ENCODE measurements at places on chromosomes 3 and 15.

GRCh38 chr3:118641608-118642007 is 393.0 kb downstream of the IGSF11 start:
- peak; percentile 29 for DNase-seq

GRCh38 chr15:70385711-70386110 is 288.0 kb upstream of the TLE3 start:
- DNase-seq = no peak

DNA sequence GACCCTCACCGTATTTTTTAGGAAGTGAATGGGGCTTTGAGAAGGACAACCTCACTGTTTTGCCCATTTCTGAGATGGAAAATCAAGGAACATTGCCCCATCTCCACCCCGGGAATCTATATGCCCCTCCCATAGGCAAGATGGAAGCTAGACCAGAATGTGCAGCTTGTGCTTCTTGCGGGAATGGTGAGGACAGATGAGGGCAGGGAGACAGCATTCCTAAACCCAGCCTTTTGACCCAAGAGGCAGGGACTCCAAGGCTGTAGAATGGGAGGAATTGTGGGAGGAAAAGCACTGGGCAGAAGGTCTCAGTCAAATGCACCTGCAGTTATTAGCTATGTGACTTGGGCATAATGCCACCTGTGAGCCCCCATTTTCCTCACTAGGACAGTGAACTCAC is 66.9 kb downstream of the SMAD3 start:
- DNase-seq = no peak

DNA sequence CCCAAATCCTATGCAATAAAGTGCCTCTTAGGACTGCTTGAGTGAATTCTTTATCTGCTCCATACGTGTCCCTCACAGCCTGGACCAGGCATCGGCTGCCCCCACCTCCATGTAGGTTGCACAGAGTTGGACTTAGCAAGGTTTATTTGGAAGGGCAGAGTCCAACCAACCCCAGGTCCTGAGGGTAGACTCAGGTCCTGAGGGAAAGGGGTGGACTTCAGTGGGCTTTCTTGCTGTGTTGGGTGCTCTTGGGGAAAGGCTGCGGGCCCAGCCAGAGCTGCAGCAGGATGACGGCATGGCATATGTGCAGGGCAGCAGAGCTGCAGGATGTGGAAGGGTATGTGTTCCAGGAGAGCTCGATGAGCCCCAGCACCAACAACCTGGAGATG is 6.5 kb downstream of the ALG3 start:
- DNase-seq = no peak

DNA sequence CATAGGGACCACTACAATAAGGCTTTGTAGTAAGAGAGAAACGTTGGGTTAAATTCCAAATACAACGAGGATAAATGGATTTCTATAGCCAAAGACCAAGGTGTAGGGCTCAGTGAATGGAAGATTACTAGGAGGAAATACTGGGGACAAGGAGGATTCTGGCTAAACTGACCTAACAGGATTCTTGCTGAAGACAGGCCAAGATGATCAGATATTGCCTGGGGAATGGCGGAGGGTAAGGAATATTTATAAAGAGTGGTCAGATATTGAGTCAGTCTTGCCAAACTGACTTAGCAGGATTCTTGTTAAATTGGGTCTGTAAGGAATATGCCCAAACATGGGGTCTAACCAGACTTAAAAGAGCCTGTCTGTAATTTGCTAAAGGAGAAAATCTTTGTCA is 463.8 kb downstream of the EDEM1 start:
- DNase-seq = no peak

GRCh38 chr3:79810092-79810491 is 42.3 kb upstream of the ROBO1 start:
- no peak for DNase-seq

GRCh38 chr3:123953735-123954134 is 7.3 kb downstream of the CCDC14 start:
- DNase-seq = no peak

- no peak for DNase-seq
Measured at GRCh38 chr3:71103430-71103921, 480.1 kb downstream of the FOXP1 start.

- DNase-seq = no peak
Measured at GRCh38 chr15:67090297-67091070, 25.1 kb downstream of the SMAD3 start.

- DNase-seq = no peak
Measured at GRCh38 chr3:26236531-26236930, 386.0 kb upstream of the LRRC3B start.

- no peak for DNase-seq
Measured at GRCh38 chr3:126927401-126927750, 55.5 kb upstream of the PLXNA1 start.

DNA sequence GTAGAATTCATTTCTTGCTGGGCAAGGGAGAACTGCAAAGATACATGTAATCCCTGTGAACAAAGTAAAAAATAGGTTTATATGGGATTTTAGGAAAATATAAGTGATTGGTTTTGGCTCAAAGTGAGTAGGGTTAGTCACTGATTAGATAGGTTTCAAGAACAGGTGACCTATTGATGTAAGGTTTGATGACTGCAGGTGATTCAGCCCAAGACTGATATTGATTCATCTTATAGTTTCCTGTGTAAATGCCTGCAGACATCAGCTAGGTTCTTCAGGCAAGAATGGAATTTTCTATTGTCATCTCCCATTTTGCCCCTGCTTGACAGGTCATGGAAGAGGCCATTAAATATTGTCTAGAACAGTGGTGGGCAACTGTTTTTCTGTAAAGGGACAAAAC is 23.9 kb upstream of the ARID3B start:
- DNase-seq = no peak

DNA sequence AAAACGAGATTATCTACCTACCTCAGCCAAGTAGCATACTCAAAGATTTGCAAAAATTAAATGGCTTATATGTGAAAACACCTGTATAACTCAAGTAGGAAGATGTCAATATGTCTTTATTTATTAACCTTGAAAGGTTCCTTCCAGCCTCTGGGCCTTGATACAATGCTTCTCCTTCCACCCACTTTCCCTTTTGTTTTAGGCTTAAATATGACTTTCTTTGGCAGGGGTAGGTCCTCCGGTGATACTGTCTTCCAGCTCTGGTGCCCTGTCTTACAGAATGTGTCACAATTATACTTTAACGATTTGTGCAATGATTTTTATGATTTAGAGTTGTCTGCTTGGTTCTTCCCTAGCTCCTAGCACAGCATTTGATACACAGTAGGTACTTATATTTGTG is 4.1 kb downstream of the LINS1 start:
- DNase-seq = no peak

Measured in nephron progenitor cell (in vitro differentiated cells).